Activated T-helper 1 cell treated with anti-CD3 and anti-CD28 coated beads, Interleukin-2, amount 50 U/mL, for 16 hours (primary cell): ENCODE measurements at places on chromosomes 5 and 9.

- no peak for DNase-seq
These were observed 122.6 kb downstream of the TRIM32 start for GRCh38 chr9:116809656-116810055.

- no peak for DNase-seq
These were observed 238.4 kb downstream of the NR2F1-AS1 start for GRCh38 chr5:93342563-93343061.

- DNase-seq = no peak
These were observed 619.3 kb downstream of the TLE4 start for GRCh38 chr9:80191108-80191507.

- DNase-seq = no peak
These were observed 110.5 kb downstream of the GAS1 start for GRCh38 chr9:86836797-86837196.

GRCh38 chr9:36744678-36745077, 172.0 kb downstream of the MELK start:
- no peak for DNase-seq

GRCh38 chr9:82810915-82811314, 252.0 kb downstream of the RASEF start:
- no peak for DNase-seq

DNA sequence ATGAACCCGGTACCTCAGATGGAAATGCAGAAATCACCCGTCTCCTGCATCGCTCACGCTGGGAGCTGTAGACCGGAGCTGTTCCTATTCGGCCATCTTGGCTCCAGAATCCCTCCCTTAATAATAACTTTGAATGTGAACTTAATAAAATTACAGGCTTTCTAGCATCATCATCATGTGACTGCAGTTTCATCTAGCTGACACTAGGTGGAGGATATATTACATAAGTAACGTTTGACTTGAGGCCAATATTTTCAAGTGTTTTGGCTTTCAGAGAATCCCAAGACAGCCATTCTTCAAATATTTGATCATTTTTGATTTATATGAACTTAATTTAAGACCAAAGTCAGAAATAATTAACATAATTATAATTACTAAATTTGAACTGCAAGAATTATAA, 474.9 kb upstream of the CDH10 start:
- no peak for DNase-seq

DNA sequence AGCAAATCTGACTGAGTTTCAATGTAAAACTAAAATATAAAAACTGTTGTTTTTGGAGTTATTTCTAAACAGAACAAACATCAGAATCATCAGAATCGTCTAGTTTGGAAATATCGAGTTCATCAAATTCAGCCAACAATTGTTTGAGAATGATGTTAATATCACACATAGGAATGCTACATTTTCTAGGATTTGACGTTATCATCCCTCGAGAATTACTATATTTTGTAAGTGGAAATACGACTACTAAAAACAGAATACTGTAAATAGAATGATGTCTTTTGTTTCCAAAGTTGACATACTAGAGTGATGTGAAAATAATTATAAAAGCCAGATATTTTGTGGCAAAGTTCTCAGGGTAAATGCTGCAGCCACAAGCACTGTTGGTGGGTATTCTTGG, 805.9 kb downstream of the TLE1 start:
- no peak for DNase-seq

GRCh38 chr5:2014058-2014610, 131.4 kb upstream of the IRX4 start:
- no peak for DNase-seq

GRCh38 chr5:122909470-122910100, 64.2 kb downstream of the SNX24 start:
- DNase-seq = no peak

DNA sequence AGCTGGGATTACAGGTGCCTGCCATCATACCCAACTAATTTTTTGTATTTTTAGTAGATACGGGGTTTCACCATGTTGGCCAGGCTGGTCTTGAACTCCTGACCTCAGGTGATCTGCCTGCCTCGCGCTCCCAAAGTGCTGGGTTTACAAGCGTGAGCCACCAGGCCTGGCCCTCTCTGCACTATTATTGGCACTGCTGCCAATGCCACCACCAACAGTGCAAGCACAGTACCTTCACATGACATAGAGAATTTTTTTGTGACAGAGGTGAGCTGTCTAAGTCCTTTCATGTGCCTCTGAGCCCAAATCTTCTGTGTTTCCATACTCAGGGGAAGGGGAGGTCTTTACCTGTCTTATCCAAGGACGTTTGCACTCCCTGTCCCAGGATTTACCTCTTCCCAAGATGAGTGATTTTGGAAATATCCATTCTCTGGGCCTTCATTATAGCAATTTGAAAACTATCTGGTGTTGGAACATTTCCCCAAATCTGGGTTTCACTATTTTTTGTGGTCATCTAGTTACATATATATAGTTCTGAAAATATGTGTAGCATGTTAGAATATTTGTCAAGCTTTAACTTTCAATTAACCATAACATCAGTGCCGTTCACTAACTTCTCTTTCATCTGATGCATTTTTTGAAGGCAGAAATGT, 5.4 kb upstream of the CD180 start:
- DNase-seq = no peak

DNA sequence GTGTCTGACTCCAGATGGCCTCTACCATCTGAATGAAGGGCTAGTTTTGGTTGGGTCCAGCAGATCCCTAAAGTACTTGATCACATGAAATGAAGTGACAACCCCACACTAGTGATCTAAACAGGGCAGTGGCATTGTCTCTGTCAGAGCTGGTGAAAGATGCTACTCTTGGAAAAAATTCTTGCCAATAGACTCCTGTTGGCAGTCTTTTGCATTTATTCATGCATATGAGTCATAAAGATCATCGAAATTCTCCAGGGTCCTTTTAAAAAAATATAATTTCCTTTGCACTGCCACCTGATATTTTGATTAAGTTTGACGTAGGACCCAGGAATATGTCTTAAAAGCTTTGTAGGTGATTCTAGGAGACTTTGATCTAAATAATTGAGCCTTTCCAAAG, 135.1 kb upstream of the ELL2 start:
- no peak for DNase-seq

- no peak for DNase-seq
These were observed 5.9 kb downstream of the NCS1 start for GRCh38 chr9:130177898-130178805.

GRCh38 chr5:160720822-160721221, 131.2 kb downstream of the ATP10B start:
- DNase-seq = no peak
